ENCODE measurements at places on chromosomes 2 and 18. TPM values are rescaled to one million over a fixed set of nuclear protein-coding genes. Genes with fewer than 3 reads are reported as not detected.

DNA sequence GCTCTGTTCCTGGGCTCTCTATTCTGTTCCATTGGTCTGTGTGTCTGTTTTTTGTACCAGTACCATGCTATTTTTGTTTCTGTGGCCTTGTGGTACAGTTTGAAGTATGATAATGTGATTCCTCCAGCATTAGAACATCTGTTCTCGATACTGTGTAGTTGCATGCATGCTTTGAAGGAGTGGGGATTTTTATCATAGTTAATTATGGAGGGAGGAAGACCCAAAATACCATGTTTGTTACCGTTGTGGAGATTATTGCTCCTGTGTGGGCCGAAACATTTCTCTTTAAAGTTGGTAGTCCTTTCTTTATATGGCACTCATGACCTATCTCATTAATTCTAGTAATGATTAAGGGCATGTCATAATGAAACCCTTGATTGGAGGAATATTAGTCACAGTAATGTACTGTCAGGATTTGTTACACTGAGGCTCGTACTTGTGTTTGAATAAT lies 87.6 kb downstream of the TTC27 start:
- H3K27me3 ChIP-seq: no peaks in the 10 kb centered on the region

DNA sequence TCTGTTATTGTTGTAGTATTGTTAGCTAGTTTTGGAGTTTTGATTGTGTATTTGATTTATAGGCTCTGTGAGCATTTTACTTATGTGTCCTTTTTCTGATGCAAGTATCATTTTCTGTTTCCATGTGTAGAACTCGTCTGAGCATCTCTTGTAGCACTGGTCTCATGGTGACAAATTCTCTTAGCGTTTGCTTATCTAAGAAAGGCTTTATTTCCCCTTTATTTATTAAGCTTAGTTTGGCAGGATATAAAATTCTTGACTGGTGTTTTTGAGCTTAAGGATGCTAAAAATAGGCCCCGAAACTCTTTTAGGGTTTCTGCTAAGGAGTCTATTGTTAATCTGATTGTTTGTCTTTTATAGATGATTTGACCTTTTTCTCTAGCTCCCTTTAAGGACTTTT lies 57.6 kb upstream of the THUMPD2 start:
- H3K27ac ChIP-seq: no peak overlapping the region
- no peaks in the 10 kb centered on the region for H3K36me3 ChIP-seq
- DNase-seq: no peak
- H3K4me1 ChIP-seq: no peaks in the 10 kb centered on the region

Gene EML6
- total RNA-seq: 1.3 TPM

DNA sequence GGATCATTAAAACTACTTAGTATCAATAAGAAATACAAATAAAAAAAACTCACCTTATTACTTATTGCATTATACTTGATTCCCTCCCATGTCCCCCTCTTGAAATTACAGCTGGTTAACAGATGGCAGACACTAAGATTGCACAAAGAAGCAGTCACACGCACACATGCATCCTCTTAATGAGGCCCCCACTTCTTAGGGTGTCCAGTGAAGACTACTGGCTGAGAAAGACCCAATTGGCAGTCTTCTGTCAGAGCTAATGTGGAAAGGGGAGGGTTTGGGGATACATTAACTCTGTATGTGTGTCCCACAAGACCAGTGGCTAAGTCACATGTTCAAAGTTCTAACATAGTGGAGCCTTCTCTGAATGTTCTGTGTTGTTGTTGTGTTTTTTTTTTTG lies 210.7 kb downstream of the MTX2 start:
- no peak overlapping the region for H3K4me3 ChIP-seq
- DNase-seq: no peak
- no peaks in the 10 kb centered on the region for H3K27me3 ChIP-seq
- no peaks in the 10 kb centered on the region for H3K36me3 ChIP-seq
- no peak overlapping the region for H3K27ac ChIP-seq

DNA sequence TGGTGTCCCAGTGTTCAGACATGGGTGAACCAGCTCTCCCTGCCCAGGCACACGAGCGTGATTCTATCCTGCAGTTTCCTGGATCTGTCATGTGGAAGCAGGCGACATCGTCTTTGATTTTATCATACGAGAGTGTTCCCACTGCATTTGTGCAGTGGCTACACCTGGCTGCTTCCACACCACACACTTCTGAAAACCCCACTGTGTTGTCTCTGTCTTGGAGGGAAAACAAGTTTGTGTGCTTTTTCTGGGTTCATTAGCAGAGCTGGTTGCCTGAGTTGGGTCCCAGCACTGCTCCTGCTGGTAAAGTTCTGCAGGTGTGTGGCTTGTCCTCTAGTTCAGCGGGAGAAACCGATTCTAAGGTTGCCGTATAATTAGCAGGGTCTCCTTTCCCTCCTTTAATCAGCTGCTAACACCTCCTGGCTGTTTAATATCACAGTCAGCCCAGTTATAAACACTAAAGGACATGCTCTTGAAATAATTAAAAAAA lies 58.5 kb upstream of the TWIST2 start:
- H3K27me3 ChIP-seq: no peaks in the 10 kb centered on the region
- DNase-seq: no peak
- no peak overlapping the region for H3K4me3 ChIP-seq
- H3K4me1 ChIP-seq: no peaks in the 10 kb centered on the region

GRCh38 chr2:30683236-30683956 lies 123.8 kb downstream of the CAPN13 start:
- no peaks in the 10 kb centered on the region for H3K4me1 ChIP-seq
- no peak for DNase-seq
- H3K36me3 ChIP-seq: no peaks in the 10 kb centered on the region
- H3K27ac ChIP-seq: no peak overlapping the region

Gene INO80B
- 44.1 TPM for total RNA-seq
